ENCODE measurements at places on chromosomes 12 and 14. TPM values are rescaled to one million over a fixed set of nuclear protein-coding genes. Genes with fewer than 3 reads are reported as not detected.

Gene GZMB
- total RNA-seq: not detected

GRCh38 chr14:72663956-72664650 lies 229.8 kb downstream of the DPF3 start:
- DNase-seq: no peak
- H3K4me1 ChIP-seq: no peaks in the 10 kb centered on the region
- H3K27me3 ChIP-seq: no peaks in the 10 kb centered on the region
- no peak overlapping the region for H3K4me3 ChIP-seq

Gene CD163L1
- total RNA-seq: 0.22 TPM

Gene ART4
- not detected for total RNA-seq

DNA sequence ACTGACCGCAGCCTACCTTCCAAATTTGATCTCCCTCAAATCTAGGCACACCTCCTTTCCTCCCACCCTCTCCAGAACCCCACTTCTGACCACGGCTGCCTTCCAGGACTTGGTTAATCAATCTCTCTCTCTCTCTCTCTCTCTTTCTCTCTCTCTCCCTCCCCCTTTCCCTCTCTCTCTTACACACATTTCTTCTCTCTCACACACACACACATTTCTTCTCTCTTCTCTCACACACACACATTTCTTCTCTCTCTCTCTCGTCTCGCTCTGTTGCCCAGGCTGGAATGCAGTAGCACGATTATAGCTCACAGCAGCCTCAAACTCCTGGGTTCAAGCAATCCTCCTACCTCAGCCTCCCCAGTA lies 521 bp upstream of the GMFB start:
- no peaks in the 10 kb centered on the region for H3K27me3 ChIP-seq
- DNase-seq: no peak
- no peak overlapping the region for H3K27ac ChIP-seq
- peak overlapping the region; percentile 68 for H3K4me3 ChIP-seq
- H3K4me1 ChIP-seq: peaks cover 14% of the 10 kb centered on the region

DNA sequence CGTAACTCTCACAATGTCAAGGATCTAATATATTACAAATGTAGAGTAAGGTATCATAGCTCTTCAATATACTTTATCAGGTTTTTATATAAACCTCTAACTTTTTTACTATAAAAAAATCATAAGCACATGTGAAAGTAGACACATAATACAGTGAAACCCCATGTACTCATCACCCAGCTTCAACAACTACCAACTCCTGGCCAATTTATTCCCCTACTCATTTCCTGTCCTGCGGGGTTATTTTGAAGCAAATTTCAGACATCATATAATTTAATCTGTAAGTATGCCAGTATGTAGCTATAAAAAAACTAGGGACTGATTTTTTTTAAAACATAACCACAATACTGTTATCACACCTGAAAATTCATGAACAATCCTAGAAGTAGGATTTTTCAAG lies 47.7 kb downstream of the NOPCHAP1 start:
- no peak for DNase-seq
- H3K4me3 ChIP-seq: no peak overlapping the region
- no peak overlapping the region for H3K27ac ChIP-seq

- DNase-seq: no peak
- H3K36me3 ChIP-seq: no peaks in the 10 kb centered on the region
- no peak overlapping the region for H3K4me3 ChIP-seq
- H3K4me1 ChIP-seq: peaks cover 2% of the 10 kb centered on the region
Measured at GRCh38 chr12:15575671-15576541, 213.3 kb downstream of the EPS8 start.
